Stimulated activated CD4-positive, alpha-beta T cell treated with anti-CD3 and anti-CD28 coated beads, Interleukin-15, amount 100 ng/mL, for 1 hour (primary cell): ENCODE measurements at places on chromosomes 4 and X.
A peak's percentile ranks its signal among the peaks of the same experiment; 100 is the strongest.

DNA sequence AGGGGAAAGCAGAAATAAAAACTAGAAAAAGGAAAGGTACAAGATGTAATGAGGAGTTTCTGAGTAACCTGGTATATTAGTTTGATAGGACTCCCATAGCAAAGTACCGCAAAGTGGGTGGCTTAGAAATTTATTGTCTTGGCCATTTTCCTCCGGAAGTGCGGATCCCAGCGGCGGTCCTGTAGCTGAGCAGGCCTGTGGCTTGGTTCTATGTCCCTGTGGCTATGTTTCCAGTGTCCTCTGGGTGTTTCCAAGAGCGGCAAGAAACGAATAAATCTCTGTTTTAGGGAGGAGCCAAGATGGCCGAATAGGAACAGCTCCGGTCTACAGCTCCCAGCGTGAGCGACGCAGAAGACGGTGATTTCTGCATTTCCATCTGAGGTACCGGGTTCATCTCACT is 44.0 kb upstream of the LDB2 start:
- no peak for DNase-seq

DNA sequence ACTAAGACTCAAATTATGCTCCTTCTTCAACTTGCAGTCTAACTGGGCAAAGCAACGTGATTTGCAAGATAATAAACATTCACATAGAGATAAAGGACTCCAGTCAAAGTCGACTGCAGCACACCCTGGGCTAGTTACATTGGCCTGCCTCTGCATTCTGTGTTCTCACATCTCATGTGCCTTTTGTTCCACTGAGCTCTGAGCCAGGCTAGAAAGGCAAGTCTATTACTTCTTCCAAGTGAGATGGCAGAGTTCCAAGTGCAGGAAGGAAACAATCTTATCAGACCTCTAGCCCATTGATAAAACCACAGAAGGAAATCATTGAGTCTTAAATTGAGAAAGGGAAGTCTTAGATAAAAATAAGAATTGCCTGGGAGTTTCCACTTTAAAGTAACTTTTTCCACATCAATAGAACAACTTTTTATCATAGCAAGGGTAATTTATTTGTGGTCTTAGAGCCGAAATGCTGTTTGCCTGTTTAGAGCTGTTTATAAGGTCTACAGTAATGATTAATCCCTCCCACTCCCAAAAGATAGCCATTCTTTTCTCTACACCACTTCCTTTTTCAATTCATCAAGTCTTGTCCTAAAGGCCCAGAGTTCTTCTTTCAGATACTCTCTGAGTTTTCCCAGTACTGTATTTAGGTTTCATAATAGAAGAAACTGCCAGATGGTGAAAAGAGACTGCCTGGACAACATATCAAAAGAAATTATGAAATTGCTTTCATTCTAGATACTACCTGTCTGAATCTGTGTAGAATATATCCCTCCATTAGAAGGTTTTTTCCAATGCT is 200.2 kb downstream of the GUCY2F start:
- no peak for DNase-seq

DNA sequence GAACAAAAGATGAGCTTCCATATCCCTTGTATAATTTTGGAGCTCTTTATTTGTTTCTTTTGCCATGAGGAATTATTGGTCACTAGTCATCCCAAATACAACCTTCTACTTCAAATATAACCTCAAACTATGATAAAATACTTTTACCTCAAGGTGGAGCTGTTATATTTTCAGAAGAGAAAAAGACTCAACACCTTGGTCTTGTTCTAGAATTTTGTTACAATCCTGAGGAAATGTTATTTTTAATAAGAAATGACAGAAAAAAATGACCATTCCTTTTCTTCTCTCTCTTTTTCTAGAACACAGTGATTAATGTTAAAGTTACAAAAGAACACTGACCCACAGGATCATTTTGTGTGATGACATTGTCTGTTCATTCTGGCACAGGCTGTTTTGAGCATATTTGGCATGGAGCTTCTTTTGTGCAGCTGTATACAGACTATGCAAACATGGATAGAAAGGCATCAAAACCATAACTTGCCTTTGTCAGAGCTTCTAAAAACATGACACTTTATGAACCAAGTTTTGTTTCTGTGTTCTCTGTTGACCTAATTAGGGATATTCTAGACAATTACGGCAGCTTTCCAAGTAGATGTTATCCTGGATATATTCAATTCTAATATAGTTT is 159.6 kb upstream of the CTSO start:
- DNase-seq, result no peak

DNA sequence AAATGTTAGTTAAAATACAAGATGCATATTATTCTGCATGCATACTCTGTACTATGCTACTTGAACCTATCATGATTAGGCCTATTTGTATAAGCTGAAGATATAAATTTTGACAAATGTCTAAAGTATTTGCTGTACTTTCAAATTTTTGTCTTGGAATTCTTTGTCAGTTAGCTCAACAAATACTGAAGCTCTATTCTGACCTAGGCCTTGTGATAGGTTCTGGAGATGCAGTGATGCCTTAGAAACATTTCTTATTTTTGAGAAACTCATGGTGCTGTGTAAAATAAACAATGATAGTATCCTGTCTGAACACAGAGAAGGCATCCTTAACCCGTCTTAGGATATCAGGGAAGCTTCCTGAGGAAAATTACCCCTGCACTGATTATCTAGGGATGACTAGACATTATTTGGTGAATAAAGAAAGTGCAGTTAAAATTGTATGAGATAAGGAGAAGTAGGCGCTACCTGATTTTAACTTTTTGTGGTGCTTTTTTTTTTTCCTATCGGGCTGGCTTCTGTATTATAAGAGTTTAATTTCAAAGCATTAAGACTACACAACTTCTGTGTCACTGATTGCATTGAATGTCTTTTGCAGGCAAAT is 43.4 kb downstream of the MOB1B start:
- no peak for DNase-seq

DNA sequence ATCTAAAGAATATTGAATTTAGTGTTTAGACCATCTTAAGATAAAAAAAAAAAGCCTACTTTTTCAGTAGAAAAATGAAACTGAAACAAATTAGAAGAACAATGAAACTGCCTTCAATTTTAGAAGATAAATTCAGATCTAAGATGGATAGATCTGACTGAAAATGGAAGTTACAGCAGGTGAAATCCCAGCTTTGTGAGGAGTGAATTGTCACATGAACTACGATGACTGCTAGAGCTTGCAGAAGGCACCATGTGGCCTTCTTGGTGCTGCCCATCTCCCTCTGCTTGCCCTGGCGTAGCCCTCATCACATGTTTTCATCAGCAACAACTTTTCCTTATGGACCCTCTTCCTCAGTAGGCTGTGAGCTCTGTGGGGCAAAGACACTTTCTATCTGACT is 51.4 kb upstream of the EMCN start:
- no peak for DNase-seq

GRCh38 chr4:94237271-94237670 is 29.6 kb downstream of the SMARCAD1 start:
- DNase-seq, result no peak

DNA sequence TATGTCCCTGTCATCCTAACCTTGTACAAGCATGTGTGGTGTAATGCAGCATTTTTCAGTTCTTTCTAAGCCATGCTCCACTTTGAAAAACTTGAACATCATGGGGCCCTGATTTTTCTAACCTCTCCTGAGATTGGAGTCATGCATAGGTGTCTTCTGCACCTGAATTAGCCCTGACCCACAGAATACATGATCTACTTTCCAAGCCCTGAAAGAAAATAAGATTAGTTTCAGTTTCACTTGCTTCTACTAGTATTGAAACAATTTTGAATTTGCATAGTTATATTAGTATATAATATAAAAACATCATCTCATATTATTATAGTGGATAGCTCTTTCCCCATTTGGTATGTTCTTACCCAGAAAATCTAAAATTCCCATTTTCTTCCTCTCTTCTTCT is 178.2 kb downstream of the HS3ST1 start:
- DNase-seq, result no peak

- DNase-seq, result no peak
Observed at GRCh38 chr4:117987464-117987863, 46.8 kb upstream of the NDST3 start.

DNA sequence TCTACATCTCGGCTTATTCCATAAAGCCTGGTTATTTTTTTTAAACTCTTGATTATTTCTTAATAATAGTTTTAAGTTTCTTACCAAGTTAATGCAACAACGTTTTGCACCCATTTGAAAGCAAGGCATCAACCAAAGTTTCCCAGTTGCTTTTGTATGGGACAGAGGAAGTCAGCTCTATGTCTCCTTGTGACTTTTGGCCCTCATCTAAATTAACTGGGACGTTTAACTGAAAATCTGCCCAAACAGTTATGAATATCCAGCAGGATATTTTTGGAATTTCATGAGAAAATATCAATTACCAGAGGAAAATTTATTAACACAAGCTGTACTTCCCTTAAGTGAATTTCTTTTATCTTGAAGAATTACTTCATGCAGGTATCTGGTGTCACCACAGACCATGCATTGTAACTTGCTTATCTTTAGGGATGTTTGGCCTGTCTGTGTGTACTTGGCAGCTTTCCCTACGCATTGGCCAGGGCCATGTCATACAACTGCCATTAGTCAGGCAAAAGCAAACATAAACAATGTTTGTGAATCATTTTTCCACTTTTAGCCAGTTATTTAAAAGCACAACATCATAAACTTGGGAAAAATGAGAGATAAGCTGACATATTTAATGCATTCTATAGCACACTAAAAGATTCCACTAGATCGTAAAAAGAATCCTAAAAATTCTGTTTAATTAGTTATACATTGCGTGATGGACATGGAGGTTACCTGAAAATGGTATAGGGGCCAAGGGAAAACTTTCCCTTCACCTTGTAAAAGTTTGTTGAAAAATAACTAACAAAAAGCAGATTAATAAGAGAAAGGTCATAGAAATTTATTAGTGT is 101.4 kb upstream of the PDE5A start:
- no peak for DNase-seq

- DNase-seq, result no peak
Observed at GRCh38 chr4:70997036-70997435, 3.6 kb downstream of the DCK start.

DNA sequence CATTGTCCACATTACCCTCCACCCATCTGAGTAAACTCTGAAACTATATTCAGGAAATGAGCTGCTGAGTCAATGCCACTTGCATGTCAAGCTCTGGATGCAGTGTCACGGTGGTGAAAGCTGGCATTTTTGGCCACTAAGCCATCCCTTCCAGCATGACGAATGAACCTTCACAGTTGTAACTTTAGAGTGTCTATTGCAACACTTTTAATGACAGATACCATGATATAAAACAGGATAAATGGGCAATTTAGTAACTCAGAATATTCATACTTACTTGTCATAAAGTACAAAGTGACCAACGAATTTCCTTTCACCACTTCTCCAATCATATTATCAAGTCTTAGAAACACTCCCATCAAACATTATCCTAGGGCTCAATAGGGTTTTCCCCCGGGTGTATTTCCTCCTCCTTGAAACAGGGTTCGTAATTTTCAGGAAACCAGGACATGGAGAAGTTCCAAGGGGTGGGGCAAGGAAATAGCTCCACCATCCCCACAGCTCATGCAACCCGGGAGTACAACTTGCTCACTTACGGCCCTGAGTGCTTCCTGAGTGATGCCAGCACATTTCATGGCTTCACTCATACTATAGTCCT is 73.1 kb downstream of the MTHFD2L start:
- DNase-seq, result no peak

GRCh38 chrX:119518371-119518770 is 46.8 kb downstream of the STEEP1 start:
- no peak for DNase-seq

- peak; percentile 62 for DNase-seq
Observed at GRCh38 chrX:100636321-100636991, at the start of gene TSPAN6. TSS of gene TSPAN6 (minus strand) at chrX:100636806. CDS start at chrX:100636694, 112 bp downstream.

DNA sequence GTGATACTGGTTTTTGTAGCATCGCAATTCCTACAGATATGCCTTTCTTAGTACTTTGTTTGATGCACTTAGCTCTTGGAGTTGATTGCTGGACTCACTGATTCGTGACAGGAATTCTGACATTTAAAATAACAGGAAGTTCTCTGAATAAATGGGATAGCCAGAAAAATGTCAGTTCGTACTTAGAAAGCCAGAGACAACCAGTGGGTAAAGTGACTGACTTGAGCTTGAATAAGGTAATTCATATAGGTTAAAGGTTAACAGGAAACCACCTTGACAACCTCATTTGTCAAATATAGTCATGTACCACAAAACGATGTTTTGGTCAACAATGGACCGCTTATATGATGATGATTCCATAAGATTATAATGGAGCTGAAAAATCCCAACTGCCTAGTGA is 181.4 kb downstream of the RPA4 start:
- DNase-seq, result no peak

GRCh38 chr4:5845035-5845905 is 47.6 kb downstream of the CRMP1 start:
- no peak for DNase-seq

- DNase-seq, result no peak
Observed at GRCh38 chrX:119084766-119085165, 12.0 kb downstream of the CT47C1 start.

DNA sequence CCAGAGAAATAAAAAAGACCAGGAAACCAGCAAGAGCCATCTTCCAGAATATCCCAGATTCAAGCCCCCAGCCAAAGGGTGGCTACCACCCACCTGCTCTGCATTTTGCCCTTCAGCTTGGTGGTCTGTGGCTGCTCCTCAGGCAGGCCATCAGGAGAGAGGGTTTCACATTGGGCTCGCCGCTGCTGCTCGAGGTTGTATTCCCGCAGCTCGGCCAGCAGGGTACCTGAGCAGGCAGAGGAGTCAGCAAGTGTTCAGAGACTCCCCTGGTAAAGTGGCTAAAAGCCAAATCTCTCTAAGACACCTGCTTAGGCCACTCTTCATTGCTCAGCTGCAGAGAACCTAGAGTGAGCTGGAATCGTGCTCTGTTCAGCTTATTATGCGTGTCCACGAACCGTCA is 110.8 kb upstream of the HSD17B10 start:
- no peak for DNase-seq
